ENCODE measurements at places on chromosomes 2 and 18.

- DNase-seq: no peak
These were observed 81.3 kb upstream of the HPCAL1 start for GRCh38 chr2:10221443-10221842.

DNA sequence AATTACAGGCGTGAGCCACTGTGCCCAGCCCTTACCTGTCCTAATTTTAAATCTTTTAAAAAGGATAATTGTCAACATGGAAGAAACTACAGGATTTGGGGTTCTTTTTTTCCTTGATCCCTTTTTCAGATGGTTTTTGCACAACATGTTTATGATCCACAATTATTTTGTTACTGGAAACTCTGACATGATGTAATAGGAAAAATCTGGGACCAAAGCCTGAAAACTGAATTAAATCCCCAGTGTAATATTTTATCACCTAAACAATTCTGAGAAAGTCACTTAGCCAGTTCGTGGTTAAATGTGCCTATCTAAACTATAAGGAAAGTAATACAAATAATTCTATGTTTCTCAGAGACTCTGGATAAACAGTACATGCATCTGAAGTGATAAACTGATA, 1649.7 kb downstream of the LRP1B start:
- DNase-seq: no peak

DNA sequence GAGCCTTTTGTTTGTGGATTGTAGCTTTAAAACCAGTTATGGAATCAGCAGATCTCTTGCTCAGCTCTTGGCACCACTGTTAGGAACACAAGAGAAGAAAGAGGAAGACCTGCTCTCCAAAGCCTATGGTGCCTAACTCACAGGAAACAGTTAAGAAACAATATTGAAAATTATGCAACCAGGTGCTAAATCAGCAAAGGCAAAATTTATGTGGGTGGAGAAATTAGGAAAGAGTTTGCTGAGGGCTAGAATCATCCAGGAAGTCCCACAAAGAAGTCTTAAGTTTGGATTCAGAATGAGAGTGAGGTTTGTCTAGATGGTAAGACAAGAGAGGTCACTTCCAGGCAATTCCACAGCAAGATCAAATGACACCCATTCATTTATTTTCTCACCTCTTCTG, 49.4 kb downstream of the AOX1 start:
- no peak for DNase-seq

DNA sequence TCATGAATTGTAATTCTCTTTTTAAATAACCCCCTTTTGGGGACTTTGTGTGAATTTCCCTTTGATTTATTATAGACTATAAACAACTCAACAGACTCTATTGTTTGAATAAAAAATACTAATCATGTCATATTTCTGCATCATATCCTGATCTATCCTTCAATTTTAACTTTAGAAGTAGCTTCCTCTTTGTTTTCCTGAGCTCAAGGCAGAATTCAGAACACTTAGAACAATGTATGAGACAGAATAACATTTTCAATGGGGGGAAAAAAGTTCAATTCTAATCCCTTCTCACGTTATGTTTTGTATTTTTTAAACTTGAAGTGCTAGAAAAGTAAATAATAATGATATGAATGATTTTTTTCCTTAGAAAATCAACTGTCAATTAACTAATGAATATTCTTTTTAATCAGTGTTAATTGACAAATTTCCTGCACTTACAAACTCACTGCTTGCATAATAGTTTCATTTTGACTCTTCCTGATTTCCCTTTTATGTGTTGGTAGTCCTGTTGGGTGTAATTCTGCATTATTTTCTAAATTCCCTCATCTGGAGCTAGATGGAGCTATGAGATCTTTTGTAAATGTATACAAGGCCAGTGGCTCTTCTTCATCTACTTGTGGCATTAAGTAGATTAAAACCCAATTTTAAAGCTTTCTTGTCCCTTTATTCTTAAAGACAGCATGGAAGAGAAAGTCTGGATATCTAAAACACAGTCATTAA, 326.1 kb downstream of the PARD3B start:
- DNase-seq: no peak

DNA sequence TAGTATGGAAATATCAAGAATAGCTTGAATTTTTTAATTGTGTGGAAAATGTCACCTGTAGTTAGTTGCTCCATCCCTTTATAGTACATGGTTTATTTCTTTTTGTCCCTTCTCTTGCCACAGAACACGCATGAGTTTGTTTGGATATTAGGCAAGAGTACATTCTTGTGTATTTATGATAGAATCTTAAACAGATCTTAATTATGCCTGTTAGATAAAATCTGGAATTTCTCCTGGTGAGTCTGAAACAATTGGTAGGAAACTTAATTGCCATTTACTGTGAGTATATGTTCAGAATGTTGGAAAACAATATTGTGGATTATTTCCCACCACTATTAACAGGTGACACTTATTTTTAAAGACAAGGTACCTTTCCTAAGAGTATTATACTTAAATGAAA, 30.2 kb upstream of the CABYR start:
- no peak for DNase-seq

- no peak for DNase-seq
These were observed 63.2 kb downstream of the ZEB2 start for GRCh38 chr2:144456680-144457079.

DNA sequence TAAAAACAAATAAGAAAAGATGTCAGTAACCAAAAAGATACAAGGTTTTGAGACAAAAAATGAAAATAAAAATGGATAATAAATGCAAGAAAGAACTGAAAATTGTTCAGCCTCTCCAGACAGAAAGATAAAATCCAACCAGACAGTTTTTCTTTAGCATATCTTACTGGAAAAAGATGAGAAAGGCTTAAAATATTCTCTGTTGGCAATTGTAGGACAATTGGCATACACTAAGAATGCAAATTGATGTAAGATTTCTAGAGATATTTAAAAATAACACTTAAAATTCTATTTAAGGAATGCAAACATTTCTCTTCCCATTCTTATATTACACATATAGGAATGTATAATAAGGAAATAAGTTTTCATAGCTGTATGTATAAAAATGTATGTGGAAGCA, 590.6 kb downstream of the DSC3 start:
- DNase-seq: no peak

GRCh38 chr2:7191932-7192331, 274.7 kb downstream of the RNF144A start:
- no peak for DNase-seq

GRCh38 chr2:236748801-236749200, 179.2 kb downstream of the ACKR3 start:
- DNase-seq: no peak

DNA sequence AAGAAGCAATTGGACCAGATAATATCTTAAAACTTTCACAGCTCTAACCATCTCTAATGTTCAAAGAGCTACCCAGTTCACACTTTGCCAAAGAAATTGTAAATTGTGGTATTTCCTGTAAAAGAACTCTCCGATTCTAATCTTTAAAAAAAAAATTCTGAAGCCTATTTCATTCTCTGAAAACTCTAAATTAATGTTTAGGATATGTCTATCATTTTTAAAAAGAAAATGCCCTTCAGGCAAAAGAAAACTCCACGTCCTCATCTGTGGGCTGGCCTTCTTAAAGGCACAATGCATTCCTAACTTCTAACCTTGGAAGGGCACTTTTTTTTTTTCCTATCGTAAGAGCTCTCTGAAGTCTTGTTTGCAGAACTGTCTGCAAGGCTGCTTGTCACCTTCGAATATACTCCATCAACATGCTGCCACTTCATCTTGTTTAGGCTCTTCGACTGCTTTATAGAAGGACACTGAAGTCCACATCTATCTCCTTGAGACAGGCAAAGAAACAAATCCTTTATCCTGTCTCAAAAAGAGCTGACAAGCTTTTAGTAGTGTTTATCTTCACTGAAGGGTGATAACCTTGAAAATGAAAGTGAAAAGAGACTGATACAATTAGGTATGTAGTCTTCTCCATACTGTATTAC, 124.3 kb upstream of the SLC39A10 start:
- no peak for DNase-seq

GRCh38 chr2:26732446-26732845, 31.6 kb upstream of the SLC35F6 start:
- DNase-seq: no peak

GRCh38 chr18:76274468-76275289, 220.4 kb downstream of the ZNF516 start:
- DNase-seq: no peak

All from sciatic nerve (tissue), 2 donors.